ENCODE measurements at places on chromosomes 1 and 21.

GRCh38 chr1:201309416-201309815 is 26.1 kb downstream of the PKP1 start:
- peaks cover 51% of the 10 kb centered on the region for H3K4me1 ChIP-seq
- H3K27ac ChIP-seq: peak overlapping the region; percentile 87
- no peak overlapping the region for H3K4me3 ChIP-seq
- no peaks in the 10 kb centered on the region for H3K27me3 ChIP-seq
- H3K36me3 ChIP-seq: no peaks in the 10 kb centered on the region
- no peak for DNase-seq

GRCh38 chr1:64536836-64537490 is 67.0 kb downstream of the CACHD1 start:
- H3K36me3 ChIP-seq: no peaks in the 10 kb centered on the region
- peaks cover 37% of the 10 kb centered on the region for H3K4me1 ChIP-seq
- no peaks in the 10 kb centered on the region for H3K27me3 ChIP-seq
- H3K27ac ChIP-seq: peak overlapping the region; percentile 48

DNA sequence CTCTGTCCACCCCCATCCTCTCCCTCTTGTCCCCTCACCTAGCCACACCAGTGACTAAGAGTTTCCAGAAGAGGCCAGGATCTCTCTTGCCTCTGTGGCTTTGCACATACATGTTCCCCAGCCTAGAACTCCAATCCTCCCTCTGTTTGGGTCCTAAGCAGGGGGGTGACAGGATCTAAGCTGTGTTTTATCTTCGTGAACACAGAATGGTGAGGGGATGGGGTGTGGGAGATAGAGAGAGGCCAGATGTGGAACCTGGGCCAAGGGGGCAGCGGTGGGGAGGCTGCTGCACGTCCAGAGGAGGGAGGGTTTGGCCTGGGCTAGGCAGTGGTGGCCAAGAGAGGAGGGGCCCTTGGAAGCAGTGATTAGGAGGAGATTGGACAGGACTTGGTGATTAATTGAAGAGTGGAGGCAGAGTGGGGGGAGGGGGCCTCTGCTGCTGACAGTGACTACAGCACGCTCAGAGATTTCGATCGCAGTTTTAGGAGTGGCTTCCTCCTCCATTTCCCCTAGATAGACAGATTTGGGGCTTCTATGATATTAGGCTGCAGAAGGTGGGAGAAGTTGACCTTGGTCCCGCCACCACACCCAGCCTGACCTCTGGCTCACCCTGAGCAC is 17.1 kb upstream of the ADGRB2 start:
- H3K4me1 ChIP-seq: peaks cover 11% of the 10 kb centered on the region
- no peaks in the 10 kb centered on the region for H3K27me3 ChIP-seq
- H3K4me3 ChIP-seq: no peak overlapping the region
- no peak for DNase-seq
- H3K36me3 ChIP-seq: no peaks in the 10 kb centered on the region

DNA sequence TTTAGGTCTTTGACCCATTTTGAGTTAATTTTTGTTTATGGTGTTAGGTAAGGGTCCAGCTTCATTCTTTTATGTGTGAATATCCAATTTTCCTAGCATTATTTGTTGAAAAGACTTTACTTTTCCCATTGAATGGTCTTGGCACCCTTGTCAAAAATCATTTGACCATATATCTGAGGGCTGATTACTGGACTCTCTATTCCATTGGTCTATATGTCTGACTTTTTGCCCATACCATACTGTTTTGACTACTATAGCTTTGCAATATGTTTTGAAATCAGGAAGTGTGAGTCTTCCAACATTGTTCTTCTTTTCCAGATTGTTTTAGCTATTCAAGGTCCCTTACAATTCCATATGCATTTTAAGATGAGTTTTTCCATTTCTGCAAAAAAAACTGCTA is 11.4 kb upstream of the CCSAP start:
- no peak overlapping the region for H3K27ac ChIP-seq
- no peak overlapping the region for H3K4me3 ChIP-seq
- no peaks in the 10 kb centered on the region for H3K27me3 ChIP-seq
- no peaks in the 10 kb centered on the region for H3K36me3 ChIP-seq
- no peak for DNase-seq

DNA sequence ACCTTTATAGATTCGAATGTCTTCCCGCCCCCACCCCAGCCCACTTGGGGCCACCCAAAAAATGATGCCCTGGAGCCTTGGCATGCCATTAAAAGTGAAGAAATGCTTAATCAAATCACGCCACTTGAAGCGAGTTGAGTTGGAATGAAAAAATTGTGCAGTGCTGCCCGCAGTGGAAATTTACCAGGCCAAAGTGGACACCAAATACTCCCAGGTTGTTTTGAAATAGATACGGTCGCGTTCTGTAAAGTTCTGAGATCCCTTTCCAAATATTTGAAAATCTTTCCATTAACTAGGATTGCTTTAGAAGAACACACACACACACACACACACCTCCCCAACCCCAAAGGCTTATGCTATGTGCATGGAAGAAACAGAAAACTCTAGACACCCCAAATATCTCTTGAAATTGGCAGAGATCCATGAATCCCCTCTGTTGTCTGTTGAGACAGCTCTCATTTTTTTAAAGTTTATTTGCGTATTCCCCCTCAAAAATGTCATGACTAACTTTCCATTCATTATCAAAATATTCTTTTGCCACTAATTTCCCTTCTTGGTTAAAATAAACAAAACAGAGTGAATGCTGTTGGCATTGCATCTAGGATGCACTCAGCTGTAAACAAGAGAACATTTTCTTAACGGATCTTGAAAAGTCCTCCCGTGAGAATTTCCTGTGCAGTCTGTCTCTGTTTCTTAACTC is 142.3 kb upstream of the KCNE2 start:
- H3K36me3 ChIP-seq: no peaks in the 10 kb centered on the region
- H3K27me3 ChIP-seq: no peaks in the 10 kb centered on the region
- H3K4me3 ChIP-seq: no peak overlapping the region
- H3K4me1 ChIP-seq: peaks cover 3% of the 10 kb centered on the region
- no peak for DNase-seq

- no peaks in the 10 kb centered on the region for H3K27me3 ChIP-seq
- H3K27ac ChIP-seq: no peak overlapping the region
- DNase-seq: no peak
- no peaks in the 10 kb centered on the region for H3K4me1 ChIP-seq
- no peaks in the 10 kb centered on the region for H3K36me3 ChIP-seq
Observed at GRCh38 chr1:245395680-245396079, 240.9 kb downstream of the KIF26B start.
